ENCODE measurements at places on chromosomes 13 and 19.

GRCh38 chr19:10744801-10745293 lies 27.0 kb downstream of the DNM2 start:
- no peak for DNase-seq

GRCh38 chr19:55161571-55162322 lies 4.2 kb upstream of the TNNI3 start:
- DNase-seq = no peak

GRCh38 chr13:73412933-73413332 lies 354.1 kb downstream of the KLF5 start:
- DNase-seq = no peak

DNA sequence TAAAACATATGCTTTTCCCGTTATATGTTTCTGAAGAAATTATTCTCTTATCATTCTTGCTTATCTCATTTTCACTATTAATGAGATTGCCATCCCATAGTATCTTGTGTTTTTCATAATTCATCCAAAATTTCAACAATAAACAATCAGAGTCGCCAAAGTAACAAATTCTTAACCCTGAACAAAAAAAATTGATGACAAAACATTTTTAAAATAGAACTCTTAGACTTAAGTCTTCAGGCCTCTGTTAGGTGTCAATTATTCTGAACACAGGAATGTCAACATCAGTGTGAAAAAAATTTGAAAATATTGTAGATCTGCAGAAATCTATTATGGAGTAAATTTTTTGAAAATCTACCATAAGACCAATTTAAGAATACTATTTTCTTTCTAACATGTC lies 37.4 kb downstream of the NEK5 start:
- DNase-seq = no peak

DNA sequence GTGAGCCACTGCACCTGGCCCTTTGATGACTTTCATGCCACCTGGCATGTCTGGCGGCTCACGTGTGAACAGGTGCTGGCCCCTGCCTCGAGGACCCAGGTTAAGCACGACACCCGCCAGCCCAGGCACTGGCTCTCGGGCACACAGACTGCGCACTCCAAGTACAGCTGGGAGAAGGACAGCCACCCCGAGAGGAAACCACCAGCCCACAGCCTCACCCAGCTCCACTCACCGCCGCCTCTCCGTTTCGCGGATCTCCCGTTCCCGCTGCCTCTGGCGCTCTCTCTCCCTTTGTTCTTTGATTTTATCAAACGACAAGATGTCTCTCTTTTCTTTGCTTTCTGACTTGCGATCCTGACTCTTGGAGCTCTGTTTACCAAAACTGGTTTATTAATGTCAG lies 27.4 kb upstream of the TINCR start:
- no peak for DNase-seq

- no peak for DNase-seq
Observed at GRCh38 chr13:36163809-36164308, 32.7 kb upstream of the DCLK1 start.

GRCh38 chr19:27748551-27749152 lies 1464.3 kb downstream of the UQCRFS1 start:
- no peak for DNase-seq

- DNase-seq = no peak
Observed at GRCh38 chr19:58492265-58492664, 16.1 kb downstream of the ZNF446 start.

- no peak for DNase-seq
Observed at GRCh38 chr13:104785952-104786351, 1719.7 kb upstream of the SLC10A2 start.

- DNase-seq = no peak
Observed at GRCh38 chr19:1255186-1256161, 7.1 kb downstream of the MIDN start.

- no peak for DNase-seq
Observed at GRCh38 chr19:56504581-56504980, 3.1 kb upstream of the ZNF471 start.

DNA sequence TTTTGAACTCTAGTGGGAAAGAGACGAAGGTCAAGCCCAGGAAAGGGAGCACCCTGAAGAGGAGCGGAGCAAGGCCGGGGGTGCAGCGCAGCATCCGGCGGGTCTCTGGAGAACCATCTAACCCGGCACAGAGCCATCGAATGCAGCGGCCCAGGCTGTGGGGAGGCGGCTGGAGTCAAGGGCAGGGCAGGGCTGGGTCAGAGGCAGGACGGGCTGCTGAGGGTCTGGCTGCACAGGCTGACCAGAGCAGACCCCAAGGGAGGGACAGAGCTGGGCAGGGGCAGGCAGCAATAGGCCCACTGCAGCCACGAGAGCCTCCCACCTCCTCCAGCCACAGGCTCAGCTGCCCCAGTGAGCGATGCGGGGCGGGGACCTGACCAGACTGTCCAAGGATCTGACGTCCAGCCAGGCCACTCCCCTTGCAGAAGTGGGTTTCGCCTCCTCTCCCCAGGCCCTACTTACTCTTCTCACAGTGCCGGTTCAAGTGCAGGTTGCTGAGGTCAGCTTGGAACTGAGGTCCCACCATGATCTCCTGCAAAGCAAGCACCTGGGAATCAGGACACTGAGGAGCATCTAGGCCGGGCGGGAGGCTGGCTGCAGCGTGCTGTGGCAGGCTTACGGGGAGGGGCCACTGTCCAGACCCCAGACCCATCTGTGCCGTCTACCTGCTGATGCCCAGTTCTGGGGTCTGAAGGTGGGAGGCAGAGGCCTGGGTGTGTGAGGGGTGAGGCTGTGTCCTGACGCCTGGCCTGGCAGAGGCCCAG lies 19.2 kb downstream of the MIER2 start:
- no peak for DNase-seq
